ENCODE measurements at places on chromosomes 16 and 17. TPM values are rescaled to one million over a fixed set of nuclear protein-coding genes. Genes with fewer than 3 reads are reported as not detected.

DNA sequence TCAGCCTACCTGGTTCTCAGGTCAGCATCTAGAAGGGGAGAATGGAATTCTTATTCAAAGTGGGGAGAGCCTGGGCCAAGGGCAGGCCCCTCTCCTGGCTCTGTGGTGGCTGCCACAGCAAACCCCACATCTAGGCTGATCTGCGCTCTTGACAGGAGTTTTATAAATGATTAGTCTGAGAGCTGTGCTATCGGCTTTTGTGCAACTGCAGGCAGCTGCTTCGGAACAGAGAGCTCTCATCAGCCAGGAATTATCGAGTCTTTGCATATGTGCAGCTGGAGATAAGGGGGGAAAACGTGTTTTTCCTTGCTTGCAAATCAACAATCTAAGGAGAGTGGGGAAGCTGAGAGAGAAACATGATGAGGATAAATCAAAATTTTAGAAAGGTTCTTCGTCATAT, 91.7 kb downstream of the HS3ST3A1 start:
- no peak for DNase-seq

DNA sequence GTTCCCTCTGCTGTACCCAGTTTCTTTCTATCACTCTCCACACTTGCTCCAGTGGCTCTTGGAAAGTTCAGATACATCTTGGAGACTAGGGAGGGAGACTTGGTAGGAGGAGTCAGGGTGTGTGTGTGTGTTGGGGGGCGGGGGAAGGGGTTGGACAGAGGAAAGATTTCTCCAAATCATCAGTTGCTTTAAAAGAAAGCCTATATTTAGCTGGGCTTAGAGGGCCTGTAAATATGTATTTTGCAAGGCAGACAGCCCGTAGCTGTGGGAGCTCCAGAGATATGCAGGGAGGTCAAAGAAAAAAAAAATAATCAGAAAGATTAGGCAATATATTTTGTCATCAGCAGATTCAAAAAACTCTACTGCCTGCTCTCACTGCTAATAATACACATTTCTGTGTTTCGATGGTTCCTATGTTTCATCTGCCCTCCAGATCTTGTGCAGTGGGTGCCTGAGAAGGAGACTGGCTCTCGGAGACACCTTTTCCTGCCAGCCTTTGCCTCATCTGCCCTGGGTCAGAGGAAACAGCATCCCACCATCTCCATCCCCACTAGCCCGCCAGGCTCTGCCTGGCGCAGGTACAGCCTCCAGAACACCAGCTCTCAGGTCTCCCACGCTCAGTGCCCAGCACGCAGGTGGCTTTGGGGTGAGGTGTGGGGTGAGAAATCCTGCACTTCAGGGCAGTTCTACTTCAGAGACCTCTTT, 4.8 kb upstream of the PPP1R9B start:
- no peak for DNase-seq

DNA sequence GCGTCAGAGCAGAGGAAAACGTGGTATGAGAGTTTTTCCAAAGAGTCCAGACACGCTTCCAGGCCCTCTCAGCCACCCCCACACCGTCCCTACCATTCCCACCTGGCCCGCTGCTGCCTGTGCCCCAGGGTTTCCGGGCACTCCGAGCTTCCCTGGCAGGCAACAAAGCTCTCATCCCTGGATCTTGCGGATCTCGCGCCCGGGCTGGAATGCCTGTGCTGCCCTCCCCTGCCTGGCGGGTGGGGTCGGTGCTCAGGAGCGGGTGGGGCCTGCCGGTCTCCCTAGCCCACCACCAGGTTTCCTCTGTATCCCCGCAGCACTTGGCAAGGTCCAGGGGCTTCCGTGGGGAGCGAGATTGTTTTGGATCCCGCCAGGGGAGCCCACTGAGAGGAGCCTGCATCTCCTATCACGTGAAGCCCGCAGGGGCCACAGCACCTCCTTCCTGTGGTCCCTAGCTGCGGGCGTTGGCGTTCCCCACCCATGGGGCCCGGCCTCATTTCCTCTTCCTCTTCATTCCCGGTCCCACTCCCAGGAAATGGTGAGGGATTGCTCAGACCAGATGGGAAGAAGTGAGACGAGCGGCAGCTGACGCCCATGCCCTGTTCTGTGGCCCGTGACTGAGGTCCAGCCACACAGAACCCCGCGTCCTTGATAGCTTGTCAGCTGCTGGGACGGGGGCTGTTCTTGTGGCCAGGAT, 11.0 kb downstream of the TBC1D24 start:
- no peak for DNase-seq

GRCh38 chr17:47611372-47612350, 38.1 kb upstream of the KPNB1 start:
- no peak for DNase-seq

The VPS35 gene
- total RNA-seq, result 59.2 TPM

GRCh38 chr17:75456039-75456416, 407 bp upstream of the TMEM94 start:
- no peak for DNase-seq

The DHRS7C gene
- total RNA-seq, result not detected

DNA sequence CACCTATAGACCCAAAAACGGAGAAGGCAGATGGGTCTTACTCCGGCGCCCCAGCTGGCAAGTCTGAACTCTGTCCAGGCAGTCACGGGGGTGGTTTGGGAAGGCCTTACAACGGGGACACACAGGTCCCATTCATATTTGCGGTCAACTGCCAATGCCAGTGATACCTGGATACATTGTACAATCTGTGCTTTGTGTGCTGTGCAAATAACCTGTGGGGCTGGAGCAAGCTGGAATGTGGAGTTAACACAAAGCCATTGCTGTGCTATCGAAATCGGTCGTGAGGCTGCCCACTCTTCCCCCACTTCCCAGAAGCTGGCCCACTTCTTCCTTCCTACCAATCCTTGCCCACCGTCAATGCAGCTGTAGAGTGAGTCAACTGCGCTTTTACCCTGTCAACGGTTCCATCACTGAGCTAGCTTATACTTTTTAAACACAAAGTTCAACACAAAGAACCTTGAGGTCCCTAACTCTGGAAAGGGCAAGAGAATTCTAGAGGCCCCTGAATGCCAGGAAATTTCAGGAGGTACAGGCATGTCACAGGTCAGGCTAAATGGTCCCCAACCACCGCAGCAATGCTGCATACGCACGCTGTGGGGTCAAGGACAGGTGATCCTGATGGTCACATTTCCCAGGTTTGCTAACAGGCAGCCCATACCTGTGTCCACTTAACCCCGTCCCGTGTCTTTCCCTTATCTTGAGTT, 122.8 kb downstream of the ZFHX3 start:
- no peak for DNase-seq

The ASPA gene
- not detected for total RNA-seq

DNA sequence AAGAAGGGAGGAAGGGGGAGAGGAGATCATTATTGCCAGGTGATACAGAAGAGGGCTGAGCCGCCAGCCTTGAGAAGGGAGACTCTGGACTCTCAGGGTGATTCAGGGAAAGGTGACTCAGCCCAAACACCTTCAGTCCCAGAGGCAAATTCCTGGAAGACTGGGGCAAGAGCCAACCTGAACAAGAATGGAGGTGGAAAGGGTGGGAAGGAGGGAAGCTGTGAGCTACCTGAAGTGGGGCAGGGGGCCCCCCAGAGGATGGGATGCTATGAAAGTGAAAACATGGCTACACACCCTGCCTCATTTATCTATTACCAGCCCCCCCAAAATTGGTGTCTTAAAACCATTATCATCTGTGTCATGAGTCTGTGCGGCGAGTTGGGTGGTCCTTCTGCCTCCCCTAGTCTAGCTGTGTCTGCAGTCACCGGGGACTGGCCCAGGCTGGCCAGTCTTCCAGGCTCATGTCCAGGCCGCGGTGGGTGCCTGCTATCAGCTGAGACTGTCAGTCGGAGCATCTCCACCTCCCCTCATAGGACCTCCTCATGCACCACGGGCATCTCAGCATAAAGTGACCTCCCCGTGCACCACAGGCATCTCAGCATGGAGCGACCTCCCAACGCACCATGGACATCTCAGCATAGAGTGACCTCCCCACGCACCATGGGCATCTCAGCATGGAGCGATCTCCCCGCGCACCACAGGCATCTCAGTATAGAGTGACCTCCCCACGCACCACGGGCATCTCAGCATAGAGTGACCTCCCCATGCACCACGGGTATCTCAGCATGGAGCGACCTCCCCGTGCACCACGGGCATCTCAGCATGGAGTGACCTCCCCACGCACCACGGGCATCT, 3.2 kb upstream of the SLC47A2 start:
- DNase-seq, result no peak

GRCh38 chr16:87335625-87336433, 18.6 kb upstream of the C16orf95 start:
- DNase-seq, result no peak

DNA sequence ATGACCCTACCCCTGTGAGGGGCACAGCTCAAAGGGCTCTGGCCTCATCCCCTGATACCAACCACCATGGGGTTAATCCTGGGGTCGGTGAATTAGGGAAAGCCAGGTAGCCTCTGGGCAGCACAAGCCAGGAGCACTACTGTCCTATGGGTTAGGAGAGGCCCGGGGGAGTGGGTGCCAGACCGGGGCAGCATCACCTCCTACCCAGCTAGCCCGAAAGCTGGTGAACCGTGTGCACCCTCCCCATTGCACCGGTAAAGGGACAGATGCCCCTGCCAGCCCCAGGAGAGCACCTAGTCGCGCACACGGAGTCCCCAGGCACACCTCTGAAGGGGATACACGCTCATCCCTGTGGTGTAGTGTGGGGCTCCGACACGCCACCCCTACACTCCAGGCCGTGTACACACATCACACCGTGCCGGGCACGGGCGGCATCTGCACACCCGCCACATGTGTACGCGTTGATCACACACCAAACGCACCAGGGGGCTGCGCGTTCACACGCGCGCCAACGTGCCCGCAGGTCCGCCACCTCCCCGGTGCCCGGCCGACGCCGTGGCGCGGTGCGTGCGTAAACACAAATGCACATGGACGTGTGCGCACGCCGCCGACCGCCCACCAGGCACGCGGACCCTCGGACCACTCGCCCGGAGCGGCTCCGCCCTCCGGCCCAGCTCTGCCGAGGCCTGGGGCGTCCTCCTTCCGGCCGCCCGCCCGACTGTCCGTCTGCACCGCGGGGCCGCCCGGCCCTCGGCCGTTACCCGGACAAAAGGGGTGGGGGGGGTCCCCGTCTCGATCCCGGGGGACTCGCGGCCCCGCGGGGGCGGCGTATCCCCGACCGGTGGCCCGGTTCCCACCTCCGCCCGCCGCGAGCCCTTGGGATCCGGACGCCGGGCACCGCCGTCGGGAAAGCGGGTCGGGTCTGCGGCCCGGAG, 785 bp downstream of the UBALD1 start:
- DNase-seq, result peak; percentile 44

The FAM20A gene
- 2.0 TPM for total RNA-seq

DNA sequence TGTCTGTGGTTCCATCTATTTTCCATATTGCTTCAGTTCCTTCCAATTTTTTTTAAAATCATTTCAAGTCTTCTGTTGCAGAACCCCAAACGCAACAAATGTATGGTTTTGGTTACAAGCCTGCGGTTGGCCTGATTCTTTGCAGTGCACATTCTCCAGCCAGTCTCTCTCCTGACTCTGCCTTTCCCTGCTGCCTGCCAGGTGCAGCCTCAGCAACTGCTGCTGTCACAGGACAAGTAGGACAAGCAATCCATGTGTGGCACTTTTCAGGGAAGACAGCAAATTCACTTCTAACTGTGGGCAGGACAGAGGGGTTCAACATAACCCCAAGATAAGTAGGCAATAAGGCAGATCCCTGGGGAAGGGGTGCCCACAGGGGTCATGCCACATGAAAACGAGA, 24.2 kb downstream of the EMP2 start:
- no peak for DNase-seq

DNA sequence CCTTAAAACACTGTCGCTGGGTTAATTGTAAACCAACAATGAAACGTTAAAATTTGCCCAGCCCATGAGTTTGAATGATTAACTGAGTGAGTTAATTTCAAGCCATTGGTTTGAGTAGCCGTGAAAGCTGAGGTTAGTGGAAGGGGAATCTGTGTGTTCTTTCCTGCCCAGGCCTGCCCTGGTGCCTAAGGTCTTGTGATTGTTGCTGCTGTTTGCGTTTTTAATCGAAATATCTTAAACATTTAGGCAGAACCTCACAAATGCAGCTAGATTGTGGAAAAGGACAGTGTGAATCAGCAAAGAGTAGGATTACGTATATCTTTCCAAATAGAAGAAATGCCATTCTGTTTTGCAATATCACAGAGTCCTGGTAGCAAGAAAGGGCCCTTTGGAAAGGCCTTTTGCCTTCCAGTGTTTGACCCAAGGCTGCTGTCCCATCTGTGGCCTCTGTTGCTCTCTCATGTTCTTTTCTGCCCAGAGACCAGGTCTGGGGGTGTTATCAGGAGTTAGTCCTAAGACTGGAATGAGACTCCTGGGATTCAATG, 113.8 kb downstream of the MSI2 start:
- DNase-seq, result no peak

The SOX15 gene
- 19.9 TPM for total RNA-seq

DNA sequence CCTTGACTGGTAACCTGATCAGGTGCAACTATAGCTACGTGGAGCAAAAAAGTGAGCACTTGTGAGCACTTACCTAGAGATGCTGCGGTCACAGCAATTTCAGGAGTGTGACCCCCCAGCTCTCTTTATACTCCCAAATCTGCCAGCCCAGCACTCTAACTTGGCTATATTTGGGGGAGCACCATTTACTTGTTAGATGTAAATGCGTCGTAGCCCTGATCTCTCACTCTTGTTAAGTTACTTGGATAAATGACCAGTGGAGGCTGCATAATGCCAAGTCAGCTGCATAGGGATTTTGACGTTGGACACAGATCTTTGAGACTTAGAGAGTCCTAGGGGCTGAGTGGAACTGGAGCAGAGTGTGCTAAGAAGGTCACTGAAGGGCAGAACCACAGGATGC, at the start of gene MYH13:
Gene MYH13, minus strand, starts transcription at position 101 of the 400 bp plus-strand sequence. CDS start 8,476 bp downstream, outside the sequence.
- DNase-seq, result no peak

- DNase-seq, result no peak
These were observed 21.1 kb downstream of the KRT23 start for GRCh38 chr17:40916366-40916765.

- peak; percentile 84 for DNase-seq
These were observed 658 bp downstream of the CACNG4 start for GRCh38 chr17:66964930-66965800.

The TMEM114 gene
- 0.60 TPM for total RNA-seq

GRCh38 chr17:48460052-48460451, 30.0 kb upstream of the SKAP1 start:
- DNase-seq, result no peak

GRCh38 chr17:27489045-27489715, 32.9 kb downstream of the KSR1 start:
- no peak for DNase-seq

DNA sequence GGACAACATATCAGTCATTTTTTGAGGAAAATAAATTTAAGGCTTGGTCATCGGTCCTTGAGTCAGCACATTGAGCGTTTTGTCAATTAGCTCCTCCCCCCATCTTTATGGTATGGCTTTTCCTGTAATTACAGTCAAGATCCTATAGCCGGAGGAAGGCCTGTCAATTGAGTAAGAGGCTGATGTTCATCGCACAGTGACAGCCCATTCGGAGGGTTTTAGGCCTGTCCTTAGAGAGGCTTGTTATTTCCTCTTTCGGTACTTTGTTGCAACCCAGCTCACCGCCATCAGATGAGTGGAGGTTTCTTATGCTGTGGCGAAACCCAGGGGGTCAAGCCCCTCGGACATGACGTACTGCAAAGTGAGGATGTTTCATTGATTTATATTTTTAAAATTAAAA, 395.2 kb downstream of the WWOX start:
- no peak for DNase-seq

All from WTC11 (cell line).